ENCODE measurements at places on chromosomes 11 and 22. TPM values are rescaled to one million over a fixed set of nuclear protein-coding genes. Genes with fewer than 3 reads are reported as not detected.

The TSSK2 gene
- total RNA-seq: not detected

The CNTF gene
- total RNA-seq: 1.5 TPM

The PANX3 gene
- total RNA-seq: not detected

The PKDREJ gene
- not detected for total RNA-seq

The OLFML1 gene
- total RNA-seq: 0.09 TPM

The HMGXB4 gene
- 13.9 TPM for total RNA-seq

The BLID gene
- 1.6 TPM for total RNA-seq

The PLAAT5 gene
- not detected for total RNA-seq

The STK33 gene
- total RNA-seq: 0.19 TPM

The MS4A12 gene
- total RNA-seq: not detected

The MRPL16 gene
- 45.6 TPM for total RNA-seq

The PVALB gene
- not detected for total RNA-seq

The CNIH2 gene
- 0.09 TPM for total RNA-seq

The PLAAT2 gene
- not detected for total RNA-seq

The OR4C46 gene
- total RNA-seq: not detected

The HEPN1 gene
- total RNA-seq: 0.09 TPM

The SPON1 gene
- total RNA-seq: not detected

The EP300 gene
- 30.4 TPM for total RNA-seq

The OR51B2 gene
- not detected for total RNA-seq

All from endothelial cell of coronary artery (primary cell).